Heart right ventricle (tissue), 16 donors: ENCODE measurements at places on chromosomes 2 and 18. TPM values are rescaled to one million over a fixed set of nuclear protein-coding genes. Genes with fewer than 3 reads are reported as not detected.

DNA sequence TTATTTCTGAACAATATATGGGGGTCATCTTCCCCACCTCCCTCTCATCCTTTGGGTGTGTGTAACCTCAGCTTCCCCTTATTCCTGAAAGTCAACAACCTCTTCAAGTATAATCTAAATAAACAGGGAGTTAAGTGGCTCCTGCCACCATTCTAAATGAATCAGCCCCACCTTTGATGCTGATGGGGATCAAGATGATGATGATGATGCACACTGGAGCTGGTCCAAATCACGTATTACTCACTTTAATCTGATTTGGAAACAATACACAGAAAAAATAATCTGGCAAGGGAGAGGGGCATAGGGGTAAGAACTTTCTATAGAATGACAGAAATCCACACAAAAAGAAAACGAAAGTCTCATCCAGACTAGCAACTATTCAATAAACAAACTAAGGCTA is 7.1 kb downstream of the ACVR1 start:
- H3K36me3 ChIP-seq: no peaks in the 10 kb centered on the region
- H3K27me3 ChIP-seq: no peaks in the 10 kb centered on the region
- no peak overlapping the region for H3K27ac ChIP-seq
- DNase-seq: no peak
- H3K4me1 ChIP-seq: peaks cover 53% of the 10 kb centered on the region

DNA sequence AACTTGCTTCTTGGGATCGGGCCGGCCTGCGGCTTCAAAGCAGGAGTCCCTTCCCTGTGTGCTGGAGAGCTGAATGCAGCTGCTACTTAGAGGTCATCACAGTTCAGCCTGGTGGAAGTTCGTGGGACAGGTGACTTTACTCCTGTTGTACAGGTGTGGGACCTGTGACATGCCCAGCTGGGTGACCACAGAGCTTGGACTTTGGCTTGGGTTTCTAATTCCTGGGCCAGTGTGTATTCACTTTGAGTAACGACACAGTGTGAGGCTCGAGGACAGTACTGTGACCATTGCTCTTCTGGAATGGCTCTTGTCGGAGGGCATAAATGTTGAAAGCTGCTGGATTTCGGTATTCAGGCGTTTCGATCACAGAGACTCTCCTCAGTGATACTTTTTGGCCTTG is 114.5 kb downstream of the STPG4 start:
- peaks cover 68% of the 10 kb centered on the region for H3K4me1 ChIP-seq
- no peak overlapping the region for H3K27ac ChIP-seq
- H3K36me3 ChIP-seq: no peaks in the 10 kb centered on the region
- no peak for DNase-seq

GRCh38 chr18:60950634-60951033 is 382.6 kb upstream of the CDH20 start:
- no peaks in the 10 kb centered on the region for H3K4me1 ChIP-seq
- H3K4me3 ChIP-seq: no peak overlapping the region
- H3K27ac ChIP-seq: no peak overlapping the region
- no peak for DNase-seq

DNA sequence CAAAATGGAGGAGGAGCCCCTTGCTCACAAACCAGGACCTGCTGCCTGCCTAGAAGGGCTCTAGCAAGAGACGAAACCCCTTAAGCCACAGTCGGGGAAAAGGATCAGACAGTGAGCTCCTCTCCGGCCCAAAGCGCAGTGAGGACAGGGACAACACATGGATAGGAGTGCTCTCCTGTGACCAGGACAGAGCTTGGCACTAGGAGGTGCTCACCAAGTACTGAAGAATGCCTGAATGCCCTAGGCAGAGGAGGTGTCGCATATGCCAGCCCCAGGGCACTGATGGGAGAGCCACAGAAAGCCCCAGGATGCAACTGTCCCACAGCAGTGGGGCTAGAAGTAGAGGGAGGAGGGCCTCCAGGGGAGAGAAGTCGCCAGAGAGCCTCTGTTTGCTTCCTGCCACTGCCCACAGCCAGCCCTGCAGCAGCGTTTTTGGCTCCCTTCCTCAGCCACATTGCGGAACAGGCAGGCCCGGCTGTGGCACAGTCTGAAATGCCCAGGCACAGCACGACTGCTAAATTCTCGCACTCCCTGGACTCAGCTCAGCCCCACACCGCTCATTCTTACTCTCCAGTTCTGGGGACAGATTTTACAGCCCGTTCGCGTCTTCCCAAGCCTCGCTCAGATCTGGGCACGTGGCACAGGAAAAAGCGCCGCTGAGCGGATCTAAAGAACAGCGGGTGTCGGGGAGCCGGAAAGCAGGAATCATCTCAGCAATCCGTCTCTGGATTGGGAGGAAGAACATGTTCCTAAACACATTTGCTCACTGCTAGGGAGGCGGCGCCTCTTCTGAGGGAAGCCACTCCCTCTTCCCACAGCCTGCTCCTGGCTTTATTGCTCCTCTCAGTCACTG is 98.7 kb upstream of the POU3F3 start:
- no peaks in the 10 kb centered on the region for H3K4me1 ChIP-seq
- peaks cover 23% of the 10 kb centered on the region for H3K27me3 ChIP-seq
- H3K4me3 ChIP-seq: no peak overlapping the region
- no peak for DNase-seq
- no peaks in the 10 kb centered on the region for H3K36me3 ChIP-seq

The CSRNP3 gene
- polyA plus RNA-seq: 0.77 TPM

The BCL11A gene
- 22.2 TPM for polyA plus RNA-seq

The CRYBA2 gene
- polyA plus RNA-seq: not detected

The RAPH1 gene
- polyA plus RNA-seq: 3.1 TPM

The ICOS gene
- polyA plus RNA-seq: 0.01 TPM
